ENCODE measurements at places on chromosomes 13 and 19. TPM values are rescaled to one million over a fixed set of nuclear protein-coding genes. Genes with fewer than 3 reads are reported as not detected.

- no peak for DNase-seq
These were observed at the start of gene RNF225 for GRCh38 chr19:58395220-58395978. Gene RNF225, plus strand, starts transcription at chr19:58395656. Its CDS starts 434 bp downstream, at chr19:58396090.

The KLK2 gene
- 0.63 TPM for total RNA-seq

DNA sequence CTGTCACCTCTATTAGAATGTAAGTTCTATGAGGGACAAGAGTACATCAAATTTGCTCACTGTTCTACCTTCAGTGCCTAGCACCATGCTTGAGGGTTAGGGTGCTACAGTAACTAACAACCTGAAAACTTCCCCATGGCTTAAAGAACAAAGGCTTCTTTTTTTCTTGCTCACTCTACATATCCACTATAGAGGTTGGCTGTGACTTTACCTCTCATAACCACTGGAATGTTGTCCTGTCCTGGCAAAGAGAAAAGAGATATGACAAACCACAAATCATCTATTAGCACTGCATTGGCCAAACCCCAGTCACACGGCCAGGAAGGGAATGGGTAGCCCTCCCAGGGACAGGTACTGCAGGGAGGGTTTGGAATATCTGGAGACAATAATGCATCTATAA lies 23.2 kb upstream of the ACOD1 start:
- DNase-seq = no peak

DNA sequence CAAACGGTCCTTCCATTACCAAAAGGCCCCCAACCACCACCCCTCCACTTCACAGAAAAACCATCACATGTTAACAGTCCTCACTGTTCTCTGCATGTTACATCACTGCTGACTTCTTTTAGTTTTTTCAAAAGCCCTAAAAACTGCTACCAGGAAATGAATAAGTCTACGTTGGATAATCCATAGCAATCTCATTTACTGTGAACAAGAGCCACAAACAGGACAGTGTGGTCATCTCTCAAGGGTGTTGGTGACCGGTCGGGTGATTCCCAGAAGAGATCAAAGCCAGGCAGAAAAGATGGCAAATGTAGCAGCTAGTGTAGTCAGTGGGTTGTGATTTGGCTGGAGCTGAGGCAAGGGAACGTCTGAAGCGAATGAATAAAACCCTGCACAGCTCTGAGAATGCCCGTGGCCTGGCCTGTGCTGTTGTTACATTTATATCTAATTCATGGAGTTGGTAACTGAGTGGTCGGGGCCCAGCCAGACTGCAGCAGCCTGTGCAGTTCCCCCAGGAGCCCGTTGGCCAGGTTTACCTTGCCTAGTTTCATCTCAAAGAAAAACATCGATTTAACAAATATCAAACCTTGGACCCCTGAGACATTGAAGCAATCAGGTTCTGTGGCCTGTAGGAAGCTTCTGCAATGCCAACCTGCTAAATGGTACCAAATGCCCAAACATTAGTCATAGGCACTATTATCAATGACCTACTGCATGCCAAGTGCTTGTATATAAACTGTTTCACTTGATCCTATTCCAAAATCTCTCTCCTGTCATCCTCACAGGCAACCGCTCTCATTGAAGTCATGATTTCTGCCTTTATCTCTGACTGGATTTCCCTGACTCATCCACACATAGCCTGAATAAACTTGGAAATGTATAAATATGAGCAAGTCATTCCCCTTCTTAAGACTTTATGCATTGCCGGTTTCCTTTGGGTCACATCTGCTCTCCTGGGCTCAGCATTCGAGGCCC lies 153.8 kb upstream of the SERP2 start:
- no peak for DNase-seq

- no peak for DNase-seq
These were observed 67.1 kb downstream of the NUFIP1 start for GRCh38 chr13:44921931-44922758.

DNA sequence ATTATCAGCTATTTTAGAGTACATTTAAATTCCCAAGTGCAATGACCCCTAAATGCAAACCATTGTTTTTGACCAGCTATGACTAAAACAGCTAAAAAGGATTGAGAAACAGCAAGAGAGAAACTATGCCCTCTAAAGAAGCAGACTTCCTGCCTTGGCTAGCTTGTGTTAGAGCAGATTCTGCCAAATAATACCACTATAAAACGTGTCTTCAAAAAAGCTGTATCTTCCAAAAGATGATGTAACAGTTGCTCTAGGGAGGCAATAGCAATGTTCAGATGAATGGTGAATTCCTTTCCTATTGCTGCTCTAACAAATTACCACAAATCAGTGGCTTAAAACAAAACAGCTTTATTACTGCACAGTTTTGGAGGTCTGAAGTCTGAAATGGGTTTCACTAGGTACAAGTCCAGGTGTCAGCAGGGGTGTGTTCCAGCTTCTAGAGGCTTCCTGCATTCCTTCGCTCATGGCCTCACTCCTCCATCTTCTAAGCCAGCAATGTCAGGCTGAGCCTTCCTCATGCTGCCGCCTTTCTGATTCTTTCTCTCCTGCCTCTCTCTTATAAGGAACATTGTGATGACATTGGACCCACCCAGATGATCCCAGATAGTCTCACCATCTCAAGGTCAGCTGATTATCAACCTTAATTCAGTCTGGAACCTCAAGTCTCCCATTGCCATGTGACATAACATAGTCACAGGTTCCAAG lies 84.5 kb downstream of the LRRC63 start:
- DNase-seq = peak; percentile 31

The MISP3 gene
- 5.8 TPM for total RNA-seq

DNA sequence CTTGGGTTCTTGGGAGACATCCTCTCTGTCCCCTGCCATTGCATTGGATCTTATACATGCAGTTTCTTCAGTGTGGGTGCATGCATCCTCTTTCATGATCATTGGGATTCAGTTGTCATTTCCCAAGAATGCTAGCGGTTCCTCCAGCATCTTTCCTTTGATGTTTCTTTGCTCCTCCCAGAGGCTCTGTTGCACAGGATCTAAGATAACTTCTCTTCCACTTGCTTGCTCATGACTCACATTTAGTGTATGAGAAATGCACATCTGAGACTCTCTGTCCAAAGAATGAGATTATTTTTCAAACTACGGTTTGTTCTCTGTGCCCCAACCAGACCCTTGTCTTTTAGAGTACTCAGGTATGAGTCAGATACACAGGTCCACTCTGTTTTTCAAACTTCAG lies 197.1 kb downstream of the NDFIP2 start:
- DNase-seq = no peak

DNA sequence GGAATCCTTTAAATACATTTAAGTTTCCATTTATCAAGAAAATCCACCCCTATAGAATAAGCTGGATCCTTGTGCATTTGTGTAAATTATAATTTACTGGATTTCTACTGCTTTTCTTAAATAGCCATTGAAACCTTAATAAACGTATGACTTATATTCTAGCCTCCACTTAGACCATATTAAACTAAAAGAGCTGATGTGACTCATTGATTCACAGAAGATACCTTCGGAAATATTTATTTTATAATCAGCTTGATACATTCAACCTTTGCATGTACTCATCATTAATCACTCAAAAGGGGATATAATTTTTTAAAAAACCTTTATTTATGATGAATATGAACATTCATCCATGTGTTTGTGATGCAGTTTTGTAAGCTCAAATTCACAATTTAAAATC lies 136.3 kb downstream of the SPRY2 start:
- no peak for DNase-seq

The METTL21C gene
- total RNA-seq = not detected

DNA sequence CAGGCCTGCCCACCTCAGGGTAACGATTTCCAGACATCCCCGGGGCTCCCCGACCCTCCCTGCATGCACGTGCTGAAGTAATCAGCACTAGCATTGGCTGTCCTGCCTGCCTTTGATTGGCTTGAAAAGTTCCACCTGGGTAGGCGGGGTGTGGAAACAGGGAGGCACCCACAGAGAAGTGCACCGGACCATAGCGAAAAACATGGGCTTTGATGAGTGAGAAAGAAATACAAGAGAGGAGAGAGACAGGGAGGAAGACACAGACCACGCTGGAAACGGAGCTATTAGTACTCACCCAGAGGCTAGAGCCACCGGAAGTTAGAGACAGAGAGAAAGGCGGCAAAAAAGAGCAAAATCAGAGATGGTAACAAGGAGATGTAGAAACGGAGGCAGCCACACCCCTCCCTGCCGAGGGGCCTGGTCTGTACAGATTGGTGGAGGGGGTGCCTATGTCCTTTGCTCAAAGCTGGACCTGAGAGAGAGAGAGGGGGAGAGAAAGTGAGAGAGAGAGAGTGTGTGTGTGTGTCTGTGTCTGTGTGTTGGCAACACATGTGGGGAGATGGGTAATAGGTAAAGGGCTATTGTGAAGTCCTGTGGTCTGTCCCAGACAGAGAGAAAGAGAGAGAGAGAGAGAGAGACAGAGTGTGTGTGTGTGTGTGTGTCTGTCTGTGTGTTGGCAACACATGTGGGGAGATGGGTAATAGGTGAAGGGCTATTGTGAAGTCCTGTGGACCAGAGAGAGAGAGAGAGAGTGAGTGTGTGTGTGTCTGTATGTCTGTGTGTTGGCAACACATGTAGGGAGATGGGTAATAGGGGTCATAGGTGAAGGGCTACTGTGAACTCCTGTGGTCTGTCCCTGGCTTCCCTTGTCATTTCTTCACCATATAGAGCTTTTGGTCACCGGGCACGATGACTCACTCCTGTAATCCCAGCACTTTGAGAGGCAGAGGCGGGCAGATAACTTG lies 2.9 kb downstream of the CGB3 start:
- peak; percentile 30 for DNase-seq

DNA sequence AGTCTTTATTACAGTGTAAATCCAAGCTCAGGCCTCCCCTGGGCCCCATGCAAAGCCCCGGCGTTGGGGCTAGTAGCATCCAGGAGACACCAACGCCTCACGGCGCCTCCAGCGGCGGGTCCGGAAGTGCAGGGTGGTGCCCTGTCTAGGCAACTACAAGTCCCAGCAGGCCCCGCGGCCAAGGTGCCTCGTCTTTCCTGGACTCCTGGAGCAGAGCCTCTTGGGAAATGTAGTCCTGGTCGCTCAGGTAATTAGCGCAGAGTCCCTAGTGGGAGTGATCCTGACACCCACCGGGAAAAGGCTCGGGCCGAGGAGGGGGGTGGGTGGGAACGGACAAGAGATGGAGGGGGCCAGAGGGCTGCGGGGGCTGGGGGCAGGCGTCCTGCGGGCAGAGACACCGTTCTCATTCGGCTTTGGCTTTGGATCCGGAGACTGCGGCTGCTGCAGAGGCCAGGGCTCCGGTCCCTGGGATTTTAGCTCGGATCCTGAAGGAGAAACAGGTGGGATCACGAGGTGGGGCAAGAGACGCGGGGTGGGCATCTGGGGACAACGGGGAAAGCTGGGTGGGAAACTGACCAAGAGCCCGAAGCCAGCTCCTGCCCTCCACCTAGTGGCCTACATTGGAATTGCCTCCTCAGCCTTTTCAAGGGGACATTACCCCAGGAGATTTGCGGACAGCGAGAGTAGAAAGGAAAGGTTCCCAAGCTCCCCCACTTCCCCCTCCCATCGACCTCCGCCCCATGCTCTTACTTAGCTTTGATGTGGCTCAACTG lies 11.4 kb downstream of the RTN2 start:
- peak; percentile 99 for DNase-seq

The ZNF491 gene
- 2.4 TPM for total RNA-seq

DNA sequence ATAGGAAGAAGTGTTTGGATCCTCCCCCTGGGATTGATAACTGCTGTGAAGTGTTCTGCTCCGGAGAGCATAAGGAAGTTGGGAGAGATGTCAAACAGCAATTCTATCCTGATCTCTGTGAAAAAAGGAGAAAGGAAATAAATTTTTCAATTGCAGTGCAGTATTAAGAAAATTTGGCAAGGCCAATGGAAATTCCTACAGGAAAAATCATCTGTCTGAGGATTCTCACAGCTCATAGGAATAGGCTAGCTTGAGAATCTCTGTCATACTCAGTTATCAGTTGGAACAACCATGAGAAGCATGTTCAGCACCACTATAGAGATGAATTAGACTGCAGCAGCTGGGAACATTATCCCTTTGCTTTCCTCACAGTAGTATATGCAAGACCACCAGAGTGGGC lies 1238.9 kb upstream of the MIR17HG start:
- no peak for DNase-seq

The MYPOP gene
- total RNA-seq = 10.9 TPM

The AMH gene
- 10.0 TPM for total RNA-seq

- peak; percentile 37 for DNase-seq
These were observed 330.3 kb upstream of the MIR17HG start for GRCh38 chr13:91017031-91017668.

- DNase-seq = no peak
These were observed 1.5 kb upstream of the SLC27A5 start for GRCh38 chr19:58513213-58513693.

DNA sequence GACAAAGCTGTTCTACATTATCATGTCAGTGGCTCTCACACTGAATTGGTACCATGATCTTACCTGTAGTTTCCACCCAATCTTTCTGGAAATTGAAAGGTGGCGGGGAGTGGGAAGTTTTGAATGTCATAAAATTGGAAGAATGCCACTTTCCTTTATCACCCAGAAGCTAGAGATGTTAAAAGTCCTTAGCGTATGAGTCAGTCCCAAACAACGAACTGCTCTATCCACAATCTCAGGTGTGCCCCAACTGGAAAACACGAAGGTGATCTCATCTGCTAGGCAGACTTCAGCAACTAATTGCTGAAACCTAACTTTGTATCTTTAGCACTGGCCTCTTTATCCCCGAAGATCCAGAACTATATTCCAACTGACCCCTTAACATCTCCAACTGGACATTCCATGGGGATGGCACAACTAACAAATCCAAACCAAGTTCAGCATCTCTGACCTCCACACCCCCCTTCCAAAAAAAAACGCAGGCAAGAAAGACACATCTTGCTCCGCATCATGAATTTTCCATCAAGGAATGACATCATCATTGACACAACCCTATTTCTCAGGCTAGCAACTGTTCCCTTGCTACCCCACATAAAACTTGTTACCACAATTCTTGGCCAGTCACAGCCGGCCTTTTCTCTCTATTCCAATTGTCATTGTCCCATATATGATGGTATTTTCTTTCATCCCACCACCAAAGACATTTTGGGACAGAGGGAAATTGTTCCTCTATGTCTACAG lies 175.4 kb downstream of the KLF12 start:
- DNase-seq = no peak

The NLRP9 gene
- not detected for total RNA-seq

DNA sequence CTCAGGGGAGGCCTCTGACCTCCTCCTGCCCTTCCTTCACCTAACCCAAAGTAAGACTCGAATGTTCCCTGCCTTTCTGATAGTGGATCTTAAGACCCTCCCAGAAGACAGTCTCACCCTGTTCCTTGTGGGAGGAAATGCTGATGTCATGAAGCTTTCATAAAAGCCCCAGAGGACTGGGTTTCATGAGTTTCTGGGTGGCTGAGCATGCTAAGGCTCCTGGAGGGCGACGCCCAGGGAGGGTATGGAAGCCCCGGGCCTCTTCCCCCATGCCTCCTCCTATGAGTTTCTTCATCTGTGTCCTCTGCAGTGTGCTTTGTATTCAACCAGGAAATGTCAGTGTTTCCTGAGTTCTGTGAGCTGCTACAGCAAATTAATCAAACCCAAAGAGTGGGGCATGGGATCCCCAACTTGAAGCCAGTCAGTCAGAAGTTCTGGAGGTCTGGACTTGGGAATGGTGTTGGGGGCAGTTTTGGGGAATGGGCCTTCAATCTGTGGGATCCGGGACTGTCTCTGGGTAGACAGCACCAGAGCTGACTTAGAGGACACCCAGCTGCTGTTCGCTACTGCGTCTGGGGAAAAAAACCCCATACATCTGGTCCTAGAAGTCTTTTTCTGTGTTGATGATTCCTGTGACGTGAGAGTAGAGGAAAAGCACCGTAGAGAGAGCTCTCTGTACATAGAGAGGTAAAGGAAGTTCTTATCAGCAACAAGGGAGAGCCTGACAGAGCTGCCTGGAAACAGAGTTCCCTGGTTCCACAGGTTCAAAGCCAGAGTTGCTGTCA lies 2.0 kb upstream of the LILRB2 start:
- DNase-seq = no peak

The MICOS13 gene
- 34.1 TPM for total RNA-seq

Measured in activated T-cell treated with anti-CD3 and anti-CD28 coated beads, Interleukin-2, amount 50 U/mL, for 72 hours (primary cell).